ENCODE measurements at places on chromosomes 3 and 15. TPM values are rescaled to one million over a fixed set of nuclear protein-coding genes. Genes with fewer than 3 reads are reported as not detected.

The PLA2G4D gene
- total RNA-seq: not detected

The SEC62 gene
- 47.7 TPM for total RNA-seq

The LRRC15 gene
- not detected for total RNA-seq

DNA sequence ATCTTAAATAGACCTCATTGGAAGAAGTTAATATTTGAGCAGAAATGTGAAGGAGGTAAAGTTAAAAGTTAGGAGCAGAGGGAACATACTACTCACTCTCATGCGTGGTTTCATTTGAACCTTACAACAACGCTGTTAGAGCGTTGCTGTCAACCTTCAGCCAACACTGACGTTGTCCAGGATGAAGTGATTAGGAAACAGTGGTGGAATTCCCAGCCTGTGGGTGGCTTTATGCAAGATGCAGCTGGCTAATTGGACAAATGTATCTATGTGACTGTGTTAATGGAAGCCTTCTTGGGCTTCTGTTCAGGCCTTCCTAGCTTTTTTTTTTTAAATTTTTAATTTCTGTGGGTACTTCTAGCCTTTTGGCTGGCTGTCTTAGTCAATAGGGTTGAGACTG, 40.5 kb downstream of the PTPRG start:
- no peak for DNase-seq

DNA sequence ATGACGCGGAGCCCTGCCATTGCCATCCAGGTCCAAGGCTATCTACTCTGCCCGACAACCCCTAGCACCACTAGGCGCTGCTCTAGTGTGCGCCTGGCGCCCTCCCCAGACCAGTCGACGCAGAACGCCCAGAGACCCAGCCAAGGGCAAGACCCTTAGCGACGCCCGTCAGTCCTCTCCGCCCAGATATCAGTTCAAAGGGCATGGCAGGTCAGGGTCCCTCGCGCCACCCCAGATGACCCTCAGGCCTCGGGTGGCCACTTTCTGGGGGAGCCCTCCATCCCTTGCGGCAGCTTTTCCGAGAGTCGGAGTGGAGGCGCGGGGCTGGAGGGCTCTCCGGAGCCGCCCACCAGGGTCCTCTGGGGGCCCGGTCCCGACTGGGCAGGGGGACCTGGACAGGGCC, 371 bp upstream of the CLSTN2 start:
- no peak for DNase-seq

- DNase-seq: no peak
Observed at GRCh38 chr15:93974804-93975481, 256.4 kb upstream of the MCTP2 start.

GRCh38 chr3:79172241-79172640, 595.6 kb downstream of the ROBO1 start:
- DNase-seq: no peak

DNA sequence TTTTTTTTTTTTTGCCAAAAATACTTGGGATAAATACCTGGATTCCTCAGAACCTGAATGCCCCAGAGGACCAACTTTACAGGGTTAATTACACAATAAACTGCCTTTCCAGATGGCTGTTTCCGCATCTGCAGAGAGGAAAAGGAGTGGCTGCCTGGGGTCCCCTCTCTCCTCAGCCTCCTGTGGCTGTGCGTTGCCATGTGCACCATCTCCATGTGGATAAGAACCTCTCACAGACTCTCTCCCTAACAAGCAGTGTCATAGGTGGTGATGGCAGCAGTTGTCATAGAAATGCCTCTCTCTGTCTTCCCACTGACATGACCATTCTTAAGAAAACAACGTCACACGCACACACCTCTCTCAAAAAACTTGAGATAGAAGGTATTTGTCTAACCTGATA, 179.4 kb downstream of the RPLP1 start:
- DNase-seq: no peak

GRCh38 chr3:172550347-172550943, 27.2 kb upstream of the TNFSF10 start:
- peak; percentile 91 for DNase-seq

- no peak for DNase-seq
Observed at GRCh38 chr3:12553921-12554391, 2.9 kb upstream of the MKRN2 start.

The SYNPR gene
- total RNA-seq: not detected

DNA sequence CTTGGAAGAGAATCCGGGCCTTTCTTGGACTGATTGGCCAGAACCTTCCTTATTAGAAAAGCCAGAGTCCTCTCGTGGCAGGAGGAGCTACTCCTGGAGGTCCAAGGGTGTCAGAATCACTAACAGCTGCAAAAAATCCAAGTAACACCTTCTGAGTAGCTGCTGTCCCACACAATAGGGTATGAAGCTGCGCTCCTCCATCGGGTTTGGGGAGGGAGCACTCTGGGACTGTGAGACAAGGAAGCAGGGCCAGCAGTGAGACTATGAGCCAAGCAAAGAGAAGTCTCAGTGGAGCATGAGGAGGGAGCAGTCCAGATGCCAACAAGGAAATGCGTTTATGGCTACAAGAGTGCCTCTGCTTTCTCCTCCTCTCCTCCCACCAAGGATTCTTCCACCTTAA, 21.7 kb downstream of the SEMA3G start:
- DNase-seq: no peak

The CSPG4 gene
- total RNA-seq: not detected

DNA sequence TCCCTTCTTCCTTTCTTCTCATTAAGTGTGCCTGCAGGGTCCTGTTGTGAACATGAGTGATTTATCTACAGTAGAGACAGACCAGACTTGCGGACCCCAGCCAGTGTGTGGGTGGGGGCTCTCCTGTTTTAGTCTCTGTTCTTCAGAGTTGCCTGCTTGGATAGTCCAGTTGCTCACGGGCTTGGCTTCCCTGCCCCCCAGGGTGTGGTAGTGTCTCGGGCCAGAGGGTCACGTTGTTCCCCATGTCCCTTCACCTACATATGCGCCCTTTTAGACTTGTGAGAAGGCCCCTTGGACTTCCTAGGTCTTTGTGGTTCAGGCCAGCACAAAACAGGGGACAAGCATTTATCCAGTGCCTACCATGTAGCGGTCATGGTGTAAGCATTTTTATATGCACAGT, 85.8 kb downstream of the AAGAB start:
- DNase-seq: no peak

The ATP13A5 gene
- total RNA-seq: not detected

GRCh38 chr3:74282202-74282601, 332.3 kb downstream of the CNTN3 start:
- no peak for DNase-seq

The ZNF80 gene
- 4.5 TPM for total RNA-seq

The ASB14 gene
- total RNA-seq: not detected

GRCh38 chr15:82044373-82045178, 1.2 kb downstream of the MEX3B start:
- DNase-seq: peak; percentile 53

The KLHL40 gene
- total RNA-seq: not detected

Measured in activated CD8-positive, alpha-beta memory T cell treated with anti-CD3 and anti-CD28 coated beads, Interleukin-2, amount 10 ng/mL, durations not matched to agents 7 days and 5 days (primary cell).